Neuronal stem cell (in vitro differentiated cells): ENCODE measurements at places on chromosomes 7 and 10.
A peak's percentile ranks its signal among the peaks of the same experiment; 100 is the strongest.

DNA sequence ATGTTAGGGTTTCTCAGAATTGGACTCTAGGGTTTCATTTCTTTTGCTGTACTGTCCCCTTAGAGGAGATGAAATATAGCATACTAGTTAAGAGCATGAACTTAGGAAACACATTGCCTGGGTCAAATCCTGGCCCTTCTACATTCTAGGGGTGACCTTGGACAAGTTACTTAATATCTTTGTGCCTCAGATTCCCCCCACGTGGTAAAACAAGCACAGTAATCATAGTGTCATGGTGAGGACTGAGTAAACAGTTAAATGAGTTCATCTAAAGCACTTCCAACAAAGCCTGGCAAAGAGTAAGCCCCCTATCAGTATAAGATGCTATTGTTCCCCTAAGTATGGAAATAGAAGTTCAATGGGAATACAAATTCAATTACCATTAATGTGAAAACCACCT is 5.1 kb downstream of the DPY19L1 start:
- H3K27me3 ChIP-seq, result no peaks in the 10 kb centered on the region
- DNase-seq, result no peak
- H3K4me1 ChIP-seq, result peaks cover 3% of the 10 kb centered on the region
- H3K4me3 ChIP-seq, result no peak overlapping the region
- H3K27ac ChIP-seq, result no peak overlapping the region

DNA sequence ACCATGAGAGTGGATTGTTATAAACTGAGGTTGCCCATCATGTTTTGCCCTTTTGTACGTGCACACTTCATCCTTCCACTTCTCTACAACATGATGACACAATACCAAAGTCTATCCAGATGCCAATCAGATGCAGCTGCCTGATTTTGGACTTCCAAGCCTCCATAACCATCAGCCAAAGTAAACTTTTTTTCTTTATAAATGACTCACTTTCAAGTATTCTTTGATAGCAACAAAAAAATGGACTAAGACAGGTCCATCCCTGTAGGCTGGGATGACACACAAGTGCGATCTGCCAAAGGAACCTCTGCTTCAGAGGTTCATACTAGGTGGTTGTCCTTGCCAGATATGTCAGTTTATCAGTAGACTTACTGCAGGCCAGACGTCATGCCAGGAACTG is 320.2 kb upstream of the FZD1 start:
- H3K27ac ChIP-seq, result no peak overlapping the region
- H3K4me1 ChIP-seq, result no peaks in the 10 kb centered on the region
- DNase-seq, result no peak
- no peaks in the 10 kb centered on the region for H3K27me3 ChIP-seq
- no peaks in the 10 kb centered on the region for H3K36me3 ChIP-seq
- H3K4me3 ChIP-seq, result no peak overlapping the region

DNA sequence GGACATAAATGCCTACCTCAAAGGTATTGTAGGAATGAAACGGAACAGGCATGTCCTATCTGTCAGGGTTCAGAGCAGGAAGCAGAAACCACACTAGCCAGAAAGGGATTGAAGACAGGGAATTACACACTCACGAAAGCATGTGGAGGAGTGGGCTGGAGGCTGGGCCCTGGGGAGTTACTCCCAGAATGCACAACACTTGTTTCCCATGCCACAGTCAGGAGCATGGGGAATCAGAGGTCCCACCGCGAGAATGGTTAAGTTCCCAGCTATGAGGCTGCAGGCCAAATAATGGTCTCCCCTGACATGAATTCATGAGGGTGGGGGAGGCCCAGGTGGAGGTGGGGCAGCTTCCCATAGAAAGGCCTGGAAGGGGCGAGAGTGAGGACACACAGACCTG is 212.7 kb downstream of the HERPUD2 start:
- no peak overlapping the region for H3K27ac ChIP-seq
- no peak for DNase-seq
- H3K27me3 ChIP-seq, result no peaks in the 10 kb centered on the region
- H3K4me3 ChIP-seq, result no peak overlapping the region

DNA sequence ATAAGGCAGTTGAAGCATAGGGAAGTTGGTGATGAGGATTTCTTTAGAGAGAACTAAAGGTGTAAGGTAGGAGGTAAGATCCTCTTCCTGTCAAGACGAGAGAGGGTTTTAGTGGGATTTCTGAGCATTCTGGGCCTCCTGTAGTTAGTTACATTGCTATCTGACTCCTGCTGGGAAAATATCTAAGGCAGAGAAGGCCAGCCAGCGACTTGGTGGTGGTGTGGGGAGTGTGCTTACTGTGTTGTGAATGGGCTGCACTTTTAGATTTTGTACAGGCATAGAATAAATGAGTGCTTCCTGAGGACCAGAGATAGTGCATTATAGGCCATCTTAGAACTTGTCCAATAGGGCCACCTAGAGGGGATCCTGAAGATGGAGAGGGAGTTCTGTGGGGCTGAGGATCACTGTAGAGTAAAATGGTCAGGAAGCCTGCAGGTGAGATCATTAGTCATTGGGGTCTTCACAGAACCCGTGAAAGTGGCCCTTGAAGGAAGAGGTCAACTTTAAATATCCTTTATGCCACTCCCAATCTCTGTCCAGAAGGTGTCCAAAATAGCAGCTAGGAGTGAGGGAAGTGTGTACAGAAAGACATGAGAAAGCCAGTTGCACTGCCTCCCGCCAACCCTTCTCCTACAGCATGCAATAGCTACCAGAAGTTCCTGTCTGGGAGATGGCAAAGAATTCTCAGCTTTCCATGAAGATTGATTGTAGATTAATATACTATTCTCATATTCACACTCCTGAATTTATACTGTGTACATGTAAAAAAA is 266.6 kb downstream of the POLR1F start:
- no peak overlapping the region for H3K27ac ChIP-seq
- H3K4me1 ChIP-seq, result no peaks in the 10 kb centered on the region
- peak; percentile 14 for DNase-seq
- no peak overlapping the region for H3K4me3 ChIP-seq
- H3K36me3 ChIP-seq, result no peaks in the 10 kb centered on the region

GRCh38 chr7:50399206-50399605 is 50.9 kb downstream of the FIGNL1 start:
- H3K36me3 ChIP-seq, result no peaks in the 10 kb centered on the region
- DNase-seq, result no peak
- no peak overlapping the region for H3K27ac ChIP-seq
- no peaks in the 10 kb centered on the region for H3K27me3 ChIP-seq
- H3K4me3 ChIP-seq, result no peak overlapping the region
- no peaks in the 10 kb centered on the region for H3K4me1 ChIP-seq

GRCh38 chr7:28931565-28931964 is 26.6 kb downstream of the TRIL start:
- no peak for DNase-seq
- H3K36me3 ChIP-seq, result no peaks in the 10 kb centered on the region
- no peak overlapping the region for H3K4me3 ChIP-seq

GRCh38 chr7:47504551-47505311 is 77.2 kb downstream of the TNS3 start:
- no peak overlapping the region for H3K27ac ChIP-seq
- peaks cover 15% of the 10 kb centered on the region for H3K36me3 ChIP-seq
- no peaks in the 10 kb centered on the region for H3K27me3 ChIP-seq
- no peak for DNase-seq
- H3K4me1 ChIP-seq, result peaks cover 57% of the 10 kb centered on the region

GRCh38 chr7:46164629-46165028 is 243.6 kb upstream of the IGFBP3 start:
- peaks cover 3% of the 10 kb centered on the region for H3K4me1 ChIP-seq
- H3K27ac ChIP-seq, result no peak overlapping the region
- H3K4me3 ChIP-seq, result no peak overlapping the region
- H3K36me3 ChIP-seq, result no peaks in the 10 kb centered on the region
- no peak for DNase-seq

GRCh38 chr7:147245274-147245673 is 1128.7 kb downstream of the CNTNAP2 start:
- no peak overlapping the region for H3K4me3 ChIP-seq
- H3K27ac ChIP-seq, result no peak overlapping the region
- H3K4me1 ChIP-seq, result no peaks in the 10 kb centered on the region
- no peaks in the 10 kb centered on the region for H3K27me3 ChIP-seq

GRCh38 chr7:92755680-92756079 is 80.7 kb downstream of the CDK6 start:
- H3K4me1 ChIP-seq, result no peaks in the 10 kb centered on the region
- no peak for DNase-seq
- H3K27me3 ChIP-seq, result no peaks in the 10 kb centered on the region
- no peak overlapping the region for H3K4me3 ChIP-seq
- H3K27ac ChIP-seq, result no peak overlapping the region

- no peaks in the 10 kb centered on the region for H3K4me1 ChIP-seq
- no peak overlapping the region for H3K4me3 ChIP-seq
- DNase-seq, result no peak
- no peak overlapping the region for H3K27ac ChIP-seq
- H3K27me3 ChIP-seq, result no peaks in the 10 kb centered on the region
These were observed 114.1 kb downstream of the EMX2 start for GRCh38 chr10:117656385-117657367.
